GM03348 (cell line): ENCODE measurements at places on chromosomes 4 and X.

DNA sequence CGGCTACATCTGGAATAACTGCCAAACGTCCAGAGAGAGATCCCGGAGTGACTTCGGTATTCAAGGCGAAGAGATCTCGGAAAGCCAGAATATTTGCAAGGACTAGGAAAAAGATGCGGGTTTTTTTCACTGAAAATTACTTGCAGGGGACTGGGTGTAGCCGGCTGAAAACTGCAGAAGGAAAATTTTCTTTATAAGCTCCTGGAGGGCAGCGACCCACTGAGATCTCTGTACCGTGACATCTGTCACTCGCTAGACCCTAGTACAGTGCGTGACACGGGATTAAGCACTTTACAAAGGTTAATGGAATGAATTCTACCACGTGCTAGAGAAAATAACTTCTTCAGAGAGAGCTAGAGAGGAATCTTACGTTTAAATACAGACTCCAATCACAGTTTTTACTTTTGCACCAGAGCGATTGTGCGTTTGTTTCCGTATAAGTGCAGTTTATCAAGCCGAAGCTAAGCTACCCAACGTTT, 1.1 kb upstream of the LCORL start:
- DNase-seq = peak; percentile 5

DNA sequence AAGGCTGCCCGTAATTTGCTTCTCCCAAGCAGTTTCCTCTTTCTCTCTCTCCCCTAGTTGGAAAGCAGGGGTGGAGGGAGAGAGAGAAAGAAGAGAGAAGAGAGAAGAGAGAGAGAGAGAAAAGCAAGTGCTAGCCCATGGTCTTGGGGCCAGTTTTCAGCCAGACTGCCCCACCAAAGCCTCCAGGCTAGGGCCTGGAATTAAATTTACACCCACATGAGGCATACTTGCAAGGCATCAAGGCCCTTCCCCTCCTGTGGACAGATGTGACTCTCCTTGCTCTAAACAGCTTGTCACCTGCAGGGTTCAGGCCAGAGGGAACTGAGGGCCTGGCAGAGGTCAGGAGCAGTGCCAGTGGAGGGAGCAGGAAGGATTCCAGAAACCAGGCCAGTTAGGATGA, 1.7 kb upstream of the CXCR3 start:
- DNase-seq = no peak

GRCh38 chr4:156146571-156146970, 192.9 kb upstream of the CTSO start:
- no peak for DNase-seq

GRCh38 chr4:140157341-140157740, 3.4 kb upstream of the MAML3 start:
- no peak for DNase-seq
